ENCODE measurements at places on chromosomes 7 and 10. TPM values are rescaled to one million over a fixed set of nuclear protein-coding genes. Genes with fewer than 3 reads are reported as not detected.

The ZNF804B gene
- polyA plus RNA-seq = not detected

- no peak for DNase-seq
These were observed 540.2 kb downstream of the LRMDA start for GRCh38 chr10:75971402-75972211.

DNA sequence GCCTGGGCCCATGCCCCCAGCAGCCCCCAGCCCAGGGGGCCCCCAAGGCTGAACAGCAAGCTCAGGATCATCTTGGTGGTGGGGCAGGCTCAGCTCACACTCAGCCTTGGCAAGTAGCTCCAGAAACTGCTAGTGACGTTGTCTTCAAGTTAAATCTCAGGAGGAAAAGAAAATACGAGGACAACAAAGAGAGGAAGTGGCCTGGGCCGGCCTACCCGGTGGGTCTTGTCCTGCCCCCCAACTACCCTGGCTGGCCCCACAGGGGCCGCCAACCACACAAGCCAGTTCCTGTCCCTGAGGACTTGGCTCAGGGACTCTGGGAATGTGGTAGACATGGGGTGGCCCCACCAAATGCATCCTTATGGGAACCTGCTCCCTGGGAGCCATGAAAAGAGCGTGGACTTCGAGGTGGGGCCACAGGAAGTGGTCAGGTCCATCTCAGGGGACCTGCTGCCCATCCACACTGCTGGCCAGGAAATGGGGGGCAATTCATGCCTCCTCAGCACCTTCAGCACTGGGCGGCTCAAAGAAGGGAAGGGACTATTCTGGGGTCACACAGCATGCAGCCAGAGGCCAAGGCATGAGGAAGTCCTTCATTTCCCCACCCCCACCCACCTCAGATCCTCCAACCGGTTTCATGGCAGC, at the start of gene MMRN2:
Gene MMRN2, minus strand, starts transcription at position 145 of the 645 bp plus-strand sequence. Its CDS starts 74 bp downstream, at position 71.
- DNase-seq = peak; percentile 74

The HOXA13 gene
- polyA plus RNA-seq = not detected

The TMEM26 gene
- 1.3 TPM for polyA plus RNA-seq

The CYP17A1 gene
- polyA plus RNA-seq = 0.25 TPM

DNA sequence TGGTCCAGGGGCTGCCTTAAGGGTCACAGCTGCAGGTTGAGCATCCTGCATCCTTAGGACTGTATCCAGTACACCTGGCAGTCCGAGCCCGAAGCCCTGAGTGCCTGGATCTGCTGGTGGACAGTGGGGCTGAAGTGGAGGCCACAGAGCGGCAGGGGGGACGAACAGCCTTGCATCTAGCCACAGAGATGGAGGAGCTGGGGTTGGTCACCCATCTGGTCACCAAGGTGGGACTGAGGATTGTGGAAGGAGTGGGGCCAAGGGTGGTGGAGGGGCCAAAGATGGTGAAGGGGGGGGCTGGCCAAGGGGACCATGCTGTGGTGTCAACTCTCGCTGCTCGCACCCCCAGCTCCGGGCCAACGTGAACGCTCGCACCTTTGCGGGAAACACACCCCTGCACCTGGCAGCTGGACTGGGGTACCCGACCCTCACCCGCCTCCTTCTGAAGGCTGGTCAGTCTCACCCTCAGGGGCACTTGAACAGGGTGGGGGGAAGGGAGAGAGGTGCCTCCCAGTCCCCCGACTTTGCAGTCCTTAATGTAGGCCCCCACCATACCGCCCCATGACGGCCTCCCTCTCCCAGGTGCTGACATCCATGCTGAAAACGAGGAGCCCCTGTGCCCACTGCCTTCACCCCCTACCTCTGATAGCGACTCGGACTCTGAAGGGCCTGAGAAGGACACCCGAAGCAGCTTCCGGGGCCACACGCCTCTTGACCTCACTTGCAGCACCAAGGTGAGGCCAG, 5.3 kb downstream of the NFKB2 start:
- DNase-seq = no peak
